Globus pallidus (tissue), 1 donor: ENCODE measurements at places on chromosomes 16 and 17.

GRCh38 chr16:84144209-84144858 is 643 bp downstream of the HSDL1 start:
- DNase-seq: peak; percentile 14

- no peak for DNase-seq
Observed at GRCh38 chr17:9028988-9029570, 7.8 kb downstream of the NTN1 start.

- no peak for DNase-seq
Observed at GRCh38 chr17:32445497-32445896, 1.2 kb downstream of the PSMD11 start.

- DNase-seq: no peak
Observed at GRCh38 chr16:81567987-81568748, 123.6 kb downstream of the CMIP start.

- no peak for DNase-seq
Observed at GRCh38 chr16:14549789-14550153, 80.3 kb downstream of the PARN start.
